ENCODE measurements at places on chromosomes 5 and 9.

- no peak for DNase-seq
Measured at GRCh38 chr9:126687930-126688461, 74.3 kb downstream of the LMX1B start.

DNA sequence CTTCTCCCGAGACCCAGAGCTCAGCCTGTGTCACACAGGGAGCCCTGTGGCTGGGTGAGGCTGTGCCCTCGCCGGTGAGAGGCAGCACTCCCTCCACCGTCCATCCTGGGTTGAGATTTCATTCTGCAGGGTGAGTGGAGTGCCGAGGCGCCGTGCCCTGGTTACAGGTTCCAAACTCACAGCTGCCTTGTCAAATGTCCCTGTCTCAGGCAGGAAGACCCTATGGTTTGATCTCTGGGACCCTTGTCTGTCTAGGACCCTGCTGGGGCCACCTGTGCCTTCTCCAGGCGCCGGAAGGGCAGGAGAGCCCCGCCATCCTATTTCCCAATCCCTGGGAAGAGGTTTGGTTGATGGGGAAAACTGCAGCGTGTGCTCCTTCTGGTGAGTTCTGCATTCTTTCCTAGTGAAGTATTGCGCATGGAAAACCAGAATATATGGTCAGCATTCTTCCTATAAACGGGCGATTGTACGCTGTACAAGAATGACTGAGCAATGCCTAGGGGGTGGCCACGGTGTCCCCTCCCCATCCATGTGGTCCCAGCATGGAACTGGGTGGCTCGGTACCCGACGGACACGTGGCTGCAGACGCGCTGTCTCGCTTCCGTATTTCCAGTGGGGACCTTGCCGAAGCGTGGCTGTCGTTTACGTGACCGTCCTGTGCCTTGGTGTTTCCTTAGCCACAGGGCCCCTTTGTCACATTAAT lies 95.9 kb upstream of the COL5A1 start:
- DNase-seq: peak; percentile 86

DNA sequence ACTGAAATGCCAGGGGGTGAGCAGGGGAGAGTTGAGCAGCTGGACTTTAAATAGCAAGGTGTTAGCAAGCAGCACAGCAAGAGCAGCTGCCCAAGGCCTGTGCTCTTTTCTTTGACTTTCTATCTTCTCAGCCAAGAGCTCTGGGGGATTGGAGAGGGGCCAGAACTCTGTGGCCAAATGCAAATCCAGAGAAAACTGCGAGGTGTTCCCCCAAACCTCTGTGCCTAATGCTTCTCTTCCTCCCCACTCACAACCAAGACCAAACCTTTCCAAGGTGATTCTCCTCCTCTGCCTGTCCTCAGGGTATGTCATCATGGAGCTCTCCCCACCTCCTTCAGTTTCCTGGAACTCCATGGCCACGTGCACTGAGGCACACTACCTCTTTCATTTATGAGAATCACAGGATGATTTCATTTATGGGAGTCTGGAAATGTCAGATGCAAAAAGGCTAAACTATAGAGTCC lies 118.7 kb upstream of the WWC1 start:
- no peak for DNase-seq

GRCh38 chr9:97853056-97853843 lies at the start of gene FOXE1:
Gene FOXE1 (plus strand): TSS chr9:97853226. CDS start chr9:97853915, 689 bp downstream.
- no peak for DNase-seq

- DNase-seq: no peak
Measured at GRCh38 chr5:58208674-58209073, 251.2 kb downstream of the PLK2 start.

- no peak for DNase-seq
Measured at GRCh38 chr5:151676314-151676712, 10.4 kb downstream of the SPARC start.

GRCh38 chr5:60487476-60487875 lies 212.5 kb downstream of the DEPDC1B start:
- DNase-seq: no peak

- DNase-seq: no peak
Measured at GRCh38 chr9:85716031-85716877, 25.5 kb downstream of the AGTPBP1 start.

DNA sequence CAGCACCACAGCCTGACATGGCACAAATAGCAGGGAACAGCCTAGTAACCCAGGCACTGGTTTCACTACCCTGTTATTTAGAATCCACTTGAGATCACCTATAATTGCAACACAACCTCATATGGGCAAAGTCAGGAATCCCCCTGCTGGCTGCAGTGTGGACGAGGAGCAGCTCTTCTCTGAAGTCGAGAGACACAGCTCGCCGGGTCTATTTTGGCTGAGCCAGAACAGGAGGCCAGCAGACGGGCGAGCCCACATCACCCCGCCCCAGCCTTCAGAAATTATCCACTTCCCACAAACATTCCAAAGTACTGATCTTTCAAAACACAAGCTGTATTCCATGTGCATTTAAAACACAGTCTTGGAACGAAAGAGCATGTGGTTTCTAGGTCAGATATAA lies 179.0 kb downstream of the ROR2 start:
- peak; percentile 91 for DNase-seq

DNA sequence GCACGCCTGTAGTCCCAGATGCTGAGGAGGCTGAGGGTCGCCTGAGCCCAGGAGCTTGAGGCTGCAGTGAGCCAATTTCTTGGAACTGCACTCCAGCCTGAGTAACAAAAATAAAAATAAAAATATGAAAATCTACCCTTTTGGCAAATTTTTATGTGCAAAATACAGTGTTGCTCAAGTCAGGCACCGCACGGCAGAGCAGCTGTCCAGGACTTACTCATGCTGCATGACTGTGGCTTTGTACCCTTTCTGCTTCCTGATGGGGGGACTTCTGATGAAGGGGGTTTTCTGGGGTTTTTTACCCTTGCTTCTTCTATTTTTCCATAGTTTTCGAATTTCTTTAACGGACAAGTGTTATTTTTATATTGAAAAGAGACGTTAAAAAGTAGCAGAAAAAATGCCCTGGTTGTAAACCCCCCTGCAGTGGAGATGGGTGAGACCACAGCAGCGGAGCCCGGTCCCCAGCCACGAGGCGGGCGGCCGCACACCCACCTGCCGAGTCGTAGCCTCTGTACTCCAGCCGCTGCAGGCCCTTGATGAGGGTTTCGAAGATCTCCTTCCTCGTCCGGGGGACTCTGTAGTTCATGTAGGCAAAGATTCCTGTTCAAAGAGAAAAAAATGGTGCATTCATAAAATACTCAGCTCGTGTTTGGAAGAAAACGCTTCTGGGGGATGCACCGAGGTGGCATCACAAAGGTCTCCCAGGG lies 15.0 kb downstream of the GFPT2 start:
- DNase-seq: no peak

- no peak for DNase-seq
Measured at GRCh38 chr9:69495296-69495695, 170.3 kb downstream of the ENTREP1 start.

- no peak for DNase-seq
Measured at GRCh38 chr5:39356263-39356662, 8.0 kb downstream of the C9 start.

DNA sequence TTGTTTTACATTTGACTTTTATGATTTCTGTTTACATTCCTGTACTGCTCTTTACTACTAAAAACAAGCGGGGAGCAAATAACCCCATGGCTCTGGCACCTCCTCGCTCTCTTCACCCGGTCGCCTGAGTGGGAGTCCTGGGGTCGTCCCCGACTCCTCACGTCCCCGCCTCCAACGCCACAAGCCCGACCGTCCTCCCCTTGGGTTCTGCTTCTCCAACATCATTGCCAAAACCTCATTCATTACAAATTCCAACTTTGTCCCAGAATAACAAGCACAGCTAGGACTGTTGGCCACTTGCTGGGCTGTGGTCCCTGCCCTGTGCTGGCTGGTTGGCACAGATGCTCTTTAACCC lies 35.1 kb downstream of the MRPL36 start:
- DNase-seq: no peak

DNA sequence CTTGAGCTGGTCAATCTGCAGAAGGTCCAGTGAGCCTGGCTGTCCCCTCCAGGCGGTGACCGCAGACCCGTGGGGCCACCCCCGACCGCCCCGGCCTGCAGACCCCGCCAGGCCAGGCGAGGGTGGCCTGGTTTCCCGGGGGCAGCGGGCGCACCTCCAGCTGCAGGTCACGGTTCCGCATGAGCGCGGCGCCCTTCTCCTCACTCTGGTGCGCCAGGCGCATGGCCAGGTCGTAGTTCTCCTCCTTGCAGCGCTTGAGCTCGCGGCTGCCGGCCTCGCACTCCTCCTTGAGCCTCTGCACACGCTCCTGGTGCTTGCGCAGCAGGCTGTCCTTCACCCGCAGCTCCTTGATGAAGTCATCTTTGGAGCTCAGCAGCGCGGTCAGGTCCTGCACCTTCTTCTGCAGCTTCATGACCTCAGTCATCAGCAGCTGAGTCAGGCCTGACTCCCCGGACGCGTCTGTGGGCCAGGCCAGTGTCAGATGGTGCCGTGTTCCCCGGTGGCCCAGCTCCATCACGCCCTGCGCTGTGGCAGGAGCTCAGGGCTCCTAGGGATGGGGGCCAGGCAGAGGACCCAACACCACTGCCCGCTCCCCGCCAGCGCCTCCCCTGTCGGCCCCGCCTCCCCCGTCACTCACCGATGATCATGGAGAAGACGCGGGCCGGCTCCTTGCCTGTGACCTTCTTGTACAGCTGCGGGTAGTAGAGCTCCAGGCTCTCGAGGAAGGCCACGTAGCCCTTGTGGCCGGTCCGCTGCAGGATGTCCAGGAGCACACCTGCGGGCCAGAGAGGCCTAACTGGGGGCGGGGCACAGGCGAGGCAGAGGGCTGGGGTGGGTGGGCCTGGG lies 2.6 kb downstream of the CARD9 start:
- DNase-seq: no peak

DNA sequence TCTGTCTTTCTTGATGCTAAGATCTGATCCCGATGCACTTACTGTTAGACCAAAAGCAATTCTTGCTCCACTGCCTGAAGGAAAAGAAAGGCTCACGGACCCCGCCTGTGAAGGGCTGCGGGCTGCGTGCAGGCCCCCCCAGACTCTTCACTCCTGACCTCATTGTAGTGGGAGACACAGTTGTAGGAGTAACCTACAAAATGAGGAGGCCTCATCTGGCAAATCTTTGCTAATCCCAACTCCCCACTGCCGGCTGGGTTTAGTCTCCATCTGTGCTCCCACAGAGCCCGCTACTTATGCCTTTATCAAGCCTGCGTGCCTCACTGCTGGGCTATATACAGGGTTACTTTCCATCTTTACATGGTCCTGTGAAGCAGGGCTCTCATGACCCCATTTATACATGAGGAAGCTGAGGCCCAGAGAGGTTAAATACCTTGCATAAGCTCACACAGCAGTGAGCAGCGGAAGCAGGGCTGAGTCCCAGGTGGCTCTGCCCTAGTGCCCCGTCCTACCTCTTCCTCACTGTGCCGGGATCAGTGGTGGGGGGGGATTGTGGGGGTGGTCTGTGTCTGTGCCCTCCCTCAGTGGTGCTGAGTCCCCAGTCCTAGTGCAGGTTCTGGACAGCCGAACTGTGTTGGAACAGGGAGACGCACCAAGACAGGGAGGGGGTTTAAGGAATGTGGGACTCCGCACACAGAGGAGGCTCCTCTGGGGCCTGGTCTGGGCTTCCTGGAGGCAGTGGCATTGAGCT lies 43.9 kb upstream of the RNF130 start:
- no peak for DNase-seq

DNA sequence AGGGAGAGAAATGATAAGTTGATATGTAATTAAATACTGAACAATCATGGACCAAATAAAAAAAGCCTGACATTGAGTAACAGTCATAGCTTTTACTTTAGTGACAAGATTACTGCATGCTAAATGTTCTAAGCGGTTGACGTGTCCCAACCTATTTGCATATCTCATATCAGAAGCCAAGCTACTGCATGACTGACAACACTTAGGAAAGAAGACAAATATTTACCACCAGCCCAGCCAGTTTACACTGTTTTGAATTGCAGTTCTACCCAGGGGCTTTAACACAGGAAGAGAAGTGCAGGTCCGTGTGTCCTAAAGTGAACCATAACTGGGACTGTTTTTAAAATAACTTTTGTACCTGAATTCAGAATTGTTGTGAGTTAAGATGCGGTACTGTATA lies 219.9 kb downstream of the PRDM9 start:
- DNase-seq: no peak

GRCh38 chr5:140020601-140021177 lies 22.4 kb downstream of the NRG2 start:
- DNase-seq: no peak

DNA sequence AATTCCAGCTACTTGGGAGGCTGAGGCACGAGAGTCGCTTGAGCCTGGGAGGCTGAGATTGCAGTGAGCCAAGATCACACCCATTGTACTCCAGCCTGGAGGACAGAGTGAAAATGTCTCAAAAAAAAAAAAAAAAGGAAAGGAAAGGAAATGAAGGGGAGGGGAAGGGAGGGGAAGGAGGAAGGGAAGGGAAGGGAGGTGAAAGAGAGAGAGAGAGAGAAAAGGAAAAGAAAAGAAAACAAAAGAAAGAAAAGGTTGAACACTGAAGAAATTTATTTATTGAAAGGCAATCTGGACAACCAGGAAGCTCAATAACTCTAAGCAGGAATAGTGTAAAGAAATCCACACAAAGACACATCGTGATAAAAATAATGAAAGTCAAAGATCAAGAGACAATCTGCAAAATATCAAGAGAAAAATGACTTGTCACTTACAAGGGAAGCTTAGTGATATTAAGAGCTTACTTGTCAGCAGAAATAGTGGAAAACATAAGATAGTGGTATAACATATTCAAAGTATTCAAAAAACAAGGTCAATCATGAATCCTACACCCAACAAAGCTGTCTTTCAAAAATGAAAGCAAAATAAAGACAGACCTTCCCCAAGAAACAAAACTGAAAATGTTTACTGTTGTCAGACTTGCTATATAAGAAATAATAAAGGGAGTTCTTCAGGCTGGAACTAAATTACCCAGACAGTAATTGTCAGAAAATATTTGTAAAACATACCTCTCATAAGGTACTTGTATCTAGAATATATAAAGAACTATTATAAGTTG lies 10.9 kb upstream of the RIMOC1 start:
- no peak for DNase-seq

DNA sequence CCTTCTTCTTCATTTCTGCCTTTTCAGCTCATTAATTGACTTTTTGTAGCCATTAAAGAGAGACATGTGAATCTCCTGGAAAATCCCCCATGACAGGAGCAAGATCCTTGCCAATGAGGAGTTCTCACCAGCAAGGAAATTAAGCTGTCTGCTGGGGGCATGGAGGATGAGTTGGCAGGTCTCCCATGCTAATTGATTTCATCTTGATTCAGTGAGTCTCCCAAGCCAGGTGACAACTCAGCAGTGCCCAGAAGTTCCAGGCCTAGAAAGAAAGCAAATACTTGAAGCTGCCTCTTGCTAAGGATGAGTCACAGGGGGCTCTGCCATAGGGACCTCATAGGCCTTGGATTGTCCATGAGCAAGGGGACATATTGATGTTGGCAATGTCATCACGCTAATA lies 30.0 kb upstream of the ADRA1B start:
- no peak for DNase-seq

All from fibroblast of skin of left biceps (primary cell).